ENCODE measurements at places on chromosomes 4 and X.

GRCh38 chrX:78746496-78746895 is 1.0 kb upstream of the LPAR4 start:
- no peak for DNase-seq

- DNase-seq = no peak
Measured at GRCh38 chrX:9845578-9845952, 59.3 kb downstream of the SHROOM2 start.

GRCh38 chrX:148784856-148785255 is 284.4 kb downstream of the AFF2 start:
- DNase-seq = no peak

GRCh38 chrX:17567187-17567586 is 170.1 kb upstream of the SCML1 start:
- DNase-seq = no peak

DNA sequence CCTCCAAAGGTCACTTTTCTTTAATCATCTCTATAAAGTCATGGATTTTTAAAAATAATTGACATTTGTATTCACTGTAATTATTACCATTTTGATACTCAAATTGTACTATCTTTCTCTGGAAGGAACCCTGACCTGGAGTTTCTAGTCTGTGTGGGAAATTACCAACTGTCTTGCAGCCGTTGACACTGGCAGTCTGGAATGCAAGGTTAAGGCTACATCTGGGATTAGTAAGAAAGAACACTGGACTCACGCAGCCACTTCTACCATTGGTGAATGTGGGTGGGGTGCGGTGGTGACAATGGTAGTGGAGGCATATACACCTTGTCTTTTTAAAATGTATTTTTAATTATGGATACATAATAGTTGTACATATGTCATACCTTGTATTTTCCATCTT is 40.9 kb downstream of the EGF start:
- DNase-seq = no peak

- no peak for DNase-seq
Measured at GRCh38 chr4:83269256-83269655, 15.3 kb downstream of the COQ2 start.

DNA sequence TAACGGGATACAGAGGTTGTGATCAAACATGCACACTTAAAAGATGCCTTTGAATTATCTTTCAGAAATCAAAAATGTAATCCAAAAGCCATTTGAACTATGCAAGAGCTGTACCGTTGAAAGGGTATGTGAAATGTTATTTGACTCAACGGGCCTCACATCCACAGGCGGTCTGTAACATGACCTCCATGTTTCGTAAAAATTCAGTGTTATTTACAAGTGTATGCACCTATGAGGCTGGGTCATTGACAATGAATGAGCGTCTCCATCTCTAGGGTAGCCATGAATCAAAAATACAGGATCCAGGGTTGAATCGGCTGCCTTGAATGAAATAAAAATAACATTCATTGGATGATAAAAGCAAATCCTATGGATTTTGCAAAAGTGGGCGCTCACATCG is 100.1 kb downstream of the CRLF2 start:
- DNase-seq = no peak

All from stimulated activated CD8-positive, alpha-beta memory T cell treated with anti-CD3 and anti-CD28 coated beads, Interleukin-15, amount 100 ng/mL, for 48 hours (primary cell).